ENCODE measurements at places on chromosomes 1 and 21. TPM values are rescaled to one million over a fixed set of nuclear protein-coding genes. Genes with fewer than 3 reads are reported as not detected.

DNA sequence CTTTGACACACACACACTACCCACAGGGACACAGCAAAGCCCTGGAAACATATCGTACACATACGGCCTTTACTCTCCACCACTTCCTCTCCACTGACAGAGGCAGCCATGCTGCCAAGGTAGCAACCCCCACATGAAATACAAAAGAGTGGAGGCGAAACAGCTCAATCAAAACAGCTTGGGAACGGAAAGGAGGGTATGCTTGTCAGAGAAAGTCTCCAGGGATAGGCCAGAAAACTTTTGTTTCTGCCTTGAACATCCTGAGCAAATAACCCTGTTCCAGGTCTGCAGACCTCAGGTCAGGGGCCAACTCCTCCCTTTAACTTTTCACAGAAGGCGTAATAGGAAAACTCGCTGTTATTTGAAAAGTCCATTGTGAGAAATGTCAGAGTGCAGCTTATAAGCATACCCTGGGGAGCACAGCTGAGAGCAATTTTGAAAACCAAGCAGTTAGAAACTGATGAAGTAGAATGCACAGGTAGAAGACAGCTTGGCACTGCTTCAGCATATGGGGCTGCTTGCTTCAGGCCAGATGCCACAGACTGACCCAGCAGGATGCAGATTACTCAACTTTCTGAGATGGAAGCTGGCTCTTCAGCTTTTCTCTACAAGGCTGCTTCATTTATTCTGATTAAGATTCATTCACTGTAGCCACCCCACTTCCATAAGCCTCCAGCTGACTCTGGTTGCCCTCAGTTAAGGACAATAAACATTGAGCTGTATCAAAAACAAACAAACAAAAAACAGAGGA, 18.0 kb downstream of the KIAA0319L start:
- H3K4me3 ChIP-seq: no peak overlapping the region
- peaks cover 23% of the 10 kb centered on the region for H3K4me1 ChIP-seq
- peak; percentile 86 for DNase-seq
- no peaks in the 10 kb centered on the region for H3K27me3 ChIP-seq
- no peaks in the 10 kb centered on the region for H3K36me3 ChIP-seq

DNA sequence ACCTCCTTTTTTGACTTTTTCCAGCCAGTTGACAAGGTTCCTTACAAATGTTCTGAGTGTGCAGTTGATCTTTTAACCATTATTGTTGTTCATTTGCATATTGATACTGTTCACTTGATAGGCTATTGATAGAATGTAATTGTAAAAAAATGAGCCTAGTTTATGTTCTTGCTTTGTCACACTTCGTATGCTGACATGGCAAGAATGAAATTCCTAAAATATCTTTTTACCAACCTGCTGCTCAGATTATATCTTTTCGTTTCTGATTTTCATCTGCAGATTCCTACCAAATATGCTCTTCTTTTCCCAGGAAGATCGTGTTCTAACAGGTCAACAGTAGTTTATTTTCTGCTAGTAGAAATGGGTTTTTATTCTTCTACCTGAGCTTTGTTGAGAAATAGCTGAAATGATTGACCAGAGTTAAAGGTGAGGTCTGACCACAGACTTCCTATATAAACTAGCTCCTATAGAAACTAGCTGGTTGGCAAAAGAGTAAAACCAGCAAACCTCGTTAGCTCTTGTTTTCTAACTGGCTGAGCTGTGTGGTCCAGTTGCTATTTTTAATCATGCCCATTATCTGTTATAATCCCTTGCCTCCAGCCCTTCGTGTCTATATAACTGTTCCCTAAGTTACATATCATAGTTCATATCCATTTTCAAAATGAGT, 174.8 kb downstream of the HS2ST1 start:
- no peak for DNase-seq
- no peak overlapping the region for H3K27ac ChIP-seq

GRCh38 chr1:11598461-11598860, 55.8 kb downstream of the FBXO2 start:
- DNase-seq: no peak
- no peak overlapping the region for H3K4me3 ChIP-seq
- peaks cover 15% of the 10 kb centered on the region for H3K27me3 ChIP-seq
- H3K36me3 ChIP-seq: no peaks in the 10 kb centered on the region
- H3K4me1 ChIP-seq: no peaks in the 10 kb centered on the region

DNA sequence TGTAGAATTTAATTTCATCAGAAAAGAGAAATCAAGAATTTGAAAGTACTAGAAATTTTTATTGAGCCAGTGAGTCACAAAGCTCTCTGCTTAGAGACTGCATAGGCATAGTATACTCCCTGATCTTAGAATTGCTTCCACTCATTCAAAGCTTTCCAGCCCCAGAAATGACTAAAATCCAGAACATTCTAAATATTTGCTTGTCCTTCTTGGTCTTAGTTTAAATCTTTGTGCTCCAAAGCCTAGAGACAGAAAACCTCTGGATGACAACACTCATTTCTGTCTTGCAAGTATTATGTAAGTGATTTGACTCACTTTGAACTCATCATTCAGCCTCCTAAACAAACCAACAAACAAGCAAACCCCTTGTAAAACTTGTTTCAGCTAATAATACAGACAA, 74.2 kb downstream of the PTPRC start:
- H3K4me3 ChIP-seq: no peak overlapping the region
- no peak overlapping the region for H3K27ac ChIP-seq
- no peaks in the 10 kb centered on the region for H3K4me1 ChIP-seq
- H3K36me3 ChIP-seq: peaks cover 78% of the 10 kb centered on the region
- H3K27me3 ChIP-seq: no peaks in the 10 kb centered on the region

- no peaks in the 10 kb centered on the region for H3K27me3 ChIP-seq
- DNase-seq: no peak
- H3K36me3 ChIP-seq: no peaks in the 10 kb centered on the region
- H3K4me3 ChIP-seq: no peak overlapping the region
- H3K27ac ChIP-seq: no peak overlapping the region
Observed at GRCh38 chr1:197600751-197601150, 174.5 kb downstream of the DENND1B start.

- DNase-seq: no peak
- H3K36me3 ChIP-seq: no peaks in the 10 kb centered on the region
- H3K4me1 ChIP-seq: no peaks in the 10 kb centered on the region
- no peak overlapping the region for H3K4me3 ChIP-seq
- H3K27me3 ChIP-seq: no peaks in the 10 kb centered on the region
Observed at GRCh38 chr21:30818837-30819610, 6.0 kb upstream of the KRTAP8-1 start.

DNA sequence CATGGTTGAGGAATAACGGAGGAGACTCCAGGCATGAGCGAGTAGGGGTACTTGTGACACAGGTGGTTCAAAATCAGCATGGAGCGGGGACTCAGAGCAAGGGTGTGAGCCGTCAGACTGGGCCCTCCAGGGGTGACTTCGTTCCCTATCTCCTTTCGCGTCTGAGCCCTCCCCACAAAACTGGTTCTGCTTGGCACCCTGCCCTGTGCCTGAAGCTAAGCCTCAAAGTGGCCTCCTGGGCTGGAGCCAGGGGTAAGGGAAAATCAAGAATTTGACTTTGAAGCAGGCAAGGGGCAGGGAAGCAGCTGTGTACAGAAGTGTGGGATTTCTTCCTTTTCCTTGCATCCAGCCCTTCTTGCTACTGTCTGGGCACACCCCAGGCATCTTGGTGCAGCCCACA, 331.5 kb upstream of the AJAP1 start:
- H3K36me3 ChIP-seq: no peaks in the 10 kb centered on the region
- no peaks in the 10 kb centered on the region for H3K4me1 ChIP-seq
- H3K4me3 ChIP-seq: no peak overlapping the region
- no peak overlapping the region for H3K27ac ChIP-seq

- no peaks in the 10 kb centered on the region for H3K27me3 ChIP-seq
- DNase-seq: no peak
- no peak overlapping the region for H3K4me3 ChIP-seq
- H3K4me1 ChIP-seq: no peaks in the 10 kb centered on the region
- no peaks in the 10 kb centered on the region for H3K36me3 ChIP-seq
Observed at GRCh38 chr1:186738926-186739325, 58.7 kb upstream of the PTGS2 start.

- DNase-seq: no peak
- no peak overlapping the region for H3K27ac ChIP-seq
- H3K36me3 ChIP-seq: no peaks in the 10 kb centered on the region
- no peaks in the 10 kb centered on the region for H3K4me1 ChIP-seq
- H3K4me3 ChIP-seq: no peak overlapping the region
Observed at GRCh38 chr1:169059421-169059820, 47.1 kb upstream of the ATP1B1 start.

- H3K4me3 ChIP-seq: no peak overlapping the region
- H3K4me1 ChIP-seq: no peaks in the 10 kb centered on the region
- no peaks in the 10 kb centered on the region for H3K27me3 ChIP-seq
- H3K27ac ChIP-seq: no peak overlapping the region
- no peak for DNase-seq
Observed at GRCh38 chr1:101605878-101606277, 369.1 kb downstream of the S1PR1 start.

GRCh38 chr1:159823406-159823805, 3.3 kb upstream of the SLAMF8 start:
- H3K4me1 ChIP-seq: peaks cover 25% of the 10 kb centered on the region
- H3K27me3 ChIP-seq: no peaks in the 10 kb centered on the region
- H3K4me3 ChIP-seq: no peak overlapping the region
- DNase-seq: no peak
- no peaks in the 10 kb centered on the region for H3K36me3 ChIP-seq

GRCh38 chr1:213790565-213790964, 197.2 kb upstream of the PROX1 start:
- H3K36me3 ChIP-seq: no peaks in the 10 kb centered on the region
- H3K4me1 ChIP-seq: no peaks in the 10 kb centered on the region
- no peak for DNase-seq
- H3K27ac ChIP-seq: no peak overlapping the region

- no peak overlapping the region for H3K4me3 ChIP-seq
- H3K4me1 ChIP-seq: peaks cover 8% of the 10 kb centered on the region
- H3K27me3 ChIP-seq: no peaks in the 10 kb centered on the region
- no peak overlapping the region for H3K27ac ChIP-seq
Observed at GRCh38 chr21:46504666-46505065, 46.0 kb downstream of the DIP2A start.

- no peaks in the 10 kb centered on the region for H3K27me3 ChIP-seq
- no peak overlapping the region for H3K4me3 ChIP-seq
- DNase-seq: no peak
- no peaks in the 10 kb centered on the region for H3K4me1 ChIP-seq
- H3K36me3 ChIP-seq: no peaks in the 10 kb centered on the region
- H3K27ac ChIP-seq: no peak overlapping the region
Observed at GRCh38 chr1:218611916-218612585, 266.9 kb downstream of the TGFB2 start.

- H3K36me3 ChIP-seq: no peaks in the 10 kb centered on the region
- H3K27ac ChIP-seq: no peak overlapping the region
- no peak for DNase-seq
- H3K4me1 ChIP-seq: no peaks in the 10 kb centered on the region
- no peak overlapping the region for H3K4me3 ChIP-seq
Observed at GRCh38 chr1:8992936-8993687, 33.1 kb downstream of the SLC2A7 start.

- H3K27ac ChIP-seq: peak overlapping the region; percentile 70
- DNase-seq: no peak
- H3K36me3 ChIP-seq: no peaks in the 10 kb centered on the region
- peak overlapping the region; percentile 52 for H3K4me3 ChIP-seq
- peaks cover 52% of the 10 kb centered on the region for H3K27me3 ChIP-seq
Observed at GRCh38 chr21:26846036-26846931, 1.1 kb upstream of the ADAMTS1 start.

Gene CYP2J2
- total RNA-seq: 1.1 TPM

Gene HRNR
- under 0.01 TPM for total RNA-seq

Gene OR6K3
- total RNA-seq: not detected

Gene CADM3
- total RNA-seq: 0.42 TPM

Gene PGBD5
- total RNA-seq: 2.1 TPM

Gene LIN28A
- total RNA-seq: under 0.01 TPM

Gene TIAM1
- 30.5 TPM for total RNA-seq

Data from thymus (tissue), 14 donors.